ENCODE measurements at places on chromosomes 6 and 20.

GRCh38 chr20:31476294-31476585 is 1.2 kb downstream of the REM1 start:
- DNase-seq = no peak

GRCh38 chr20:1820138-1821079 is 74.8 kb upstream of the SIRPA start:
- DNase-seq = no peak

- no peak for DNase-seq
Observed at GRCh38 chr20:48747840-48748414, 79.9 kb downstream of the PREX1 start.

GRCh38 chr6:163756079-163756478 is 341.6 kb downstream of the QKI start:
- no peak for DNase-seq

- DNase-seq = no peak
Observed at GRCh38 chr6:145844933-145845540, 30.4 kb upstream of the FBXO30 start.

DNA sequence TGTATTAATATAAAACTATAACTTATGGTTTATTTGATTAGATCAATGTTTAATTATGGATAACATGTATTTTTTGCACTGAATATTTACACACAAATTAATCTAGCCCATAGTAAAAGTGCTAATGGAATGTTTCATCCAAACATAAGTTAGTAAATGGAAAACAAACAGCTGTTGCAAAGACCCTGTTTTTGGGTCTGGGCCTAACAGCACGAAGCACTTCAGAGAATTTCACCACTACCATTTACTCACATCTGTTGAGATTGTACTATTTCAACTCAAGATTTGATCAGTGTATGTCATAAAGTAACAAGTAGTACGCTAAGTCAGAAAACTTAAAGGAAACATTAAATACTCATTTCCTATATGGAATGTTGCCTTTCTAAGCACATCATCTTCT is 359.6 kb downstream of the LAMA2 start:
- no peak for DNase-seq

DNA sequence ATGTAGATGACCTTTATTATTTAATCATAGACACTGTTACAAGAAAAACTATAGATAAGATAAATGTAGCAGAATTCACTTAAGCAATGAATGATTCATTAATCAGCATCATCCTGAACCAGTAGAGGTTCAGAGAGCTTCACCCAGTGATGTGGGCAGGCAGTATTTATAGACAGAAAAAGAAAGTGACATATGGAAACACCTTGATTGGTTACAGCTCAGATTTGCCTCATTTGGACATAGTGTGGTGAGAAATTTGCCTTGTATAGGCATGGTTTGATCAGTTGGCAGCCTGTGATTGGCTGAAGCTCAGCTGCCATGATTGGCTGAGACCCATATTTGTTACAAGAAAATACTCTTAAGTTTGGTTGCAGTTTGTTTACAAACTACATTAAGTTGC is 4.6 kb downstream of the C6orf58 start:
- DNase-seq = no peak

DNA sequence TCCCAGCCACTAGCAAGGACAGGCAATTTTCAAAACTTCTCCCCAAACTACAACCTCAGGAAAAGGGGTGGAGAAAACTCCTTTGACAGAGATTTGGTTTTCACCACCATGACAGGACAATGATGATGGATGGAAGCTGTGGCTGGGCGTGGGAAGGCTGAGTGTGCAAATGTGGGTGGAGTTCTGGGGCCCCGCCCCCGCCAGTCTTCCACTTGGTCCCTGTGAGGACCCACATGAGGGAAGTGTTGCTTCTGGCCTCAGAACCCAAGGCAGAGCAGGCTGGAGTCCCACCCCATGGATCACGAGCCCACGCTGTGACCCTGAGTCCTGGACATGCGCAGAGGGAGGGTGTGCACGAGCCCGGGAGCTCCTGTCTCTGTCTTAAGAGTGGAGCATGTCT is 21.5 kb upstream of the MRGBP start:
- DNase-seq = no peak

DNA sequence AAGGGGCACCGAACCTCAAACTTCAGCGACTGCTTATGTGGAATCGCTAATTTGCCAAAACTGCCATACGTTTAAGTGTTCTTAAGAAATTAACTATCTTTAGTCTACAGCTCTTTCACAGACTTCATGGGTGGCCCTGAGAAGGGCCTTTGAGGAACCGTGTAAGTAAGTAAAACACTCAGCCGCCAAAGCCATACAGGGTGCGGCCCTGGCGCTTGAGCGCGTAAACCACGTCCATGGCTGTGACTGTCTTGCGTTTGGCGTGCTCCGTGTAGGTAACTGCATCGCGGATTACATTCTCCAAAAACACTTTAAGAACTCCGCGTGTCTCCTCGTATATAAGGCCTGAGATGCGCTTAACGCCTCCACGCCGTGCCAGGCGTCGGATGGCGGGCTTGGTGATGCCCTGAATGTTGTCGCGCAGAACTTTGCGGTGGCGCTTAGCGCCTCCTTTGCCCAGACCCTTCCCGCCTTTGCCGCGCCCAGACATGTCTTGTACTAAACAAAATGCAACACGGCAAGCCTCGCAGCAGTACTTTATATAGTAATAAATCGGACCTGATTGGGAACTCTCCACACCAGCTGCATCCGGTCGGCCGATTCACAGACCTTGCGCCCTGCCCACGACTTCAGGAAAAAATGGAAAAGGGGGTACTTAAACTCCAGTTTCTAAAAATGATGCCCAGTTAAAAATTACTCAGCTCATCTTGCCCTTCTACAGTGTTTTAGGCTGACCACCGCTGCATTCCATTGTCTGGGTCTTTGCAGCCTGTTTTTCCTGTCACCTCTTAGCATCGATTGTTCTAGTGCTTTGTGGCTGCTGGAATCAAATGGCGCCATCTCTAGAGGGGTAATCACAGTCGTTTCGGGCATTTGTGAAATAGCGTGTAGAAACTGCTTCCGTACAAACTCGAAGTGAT is 38.9 kb downstream of the OR2B2 start:
- peak; percentile 60 for DNase-seq

- DNase-seq = no peak
Observed at GRCh38 chr20:9126527-9126926, 57.6 kb downstream of the PLCB4 start.

DNA sequence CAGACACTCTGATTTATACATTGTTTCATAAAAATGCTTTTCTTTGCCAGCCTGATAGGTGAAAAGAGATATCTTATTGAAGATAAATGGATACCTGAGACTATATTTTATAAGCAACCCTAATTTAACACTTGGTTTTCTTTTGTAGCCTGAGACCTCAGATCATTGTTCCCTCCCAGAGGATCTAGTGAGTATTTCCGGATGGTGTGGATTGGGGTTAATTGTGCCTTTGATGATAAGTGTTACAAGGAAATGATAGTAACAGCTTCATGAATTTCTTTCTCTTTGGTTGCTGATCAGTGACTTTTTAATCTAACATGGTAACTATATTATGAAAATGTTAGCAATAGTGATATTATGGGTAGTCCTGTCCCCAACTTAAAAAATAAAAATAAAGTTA is 30.4 kb downstream of the KDM1B start:
- DNase-seq = no peak

GRCh38 chr20:51752343-51752951 is 15.7 kb downstream of the ATP9A start:
- DNase-seq = no peak

DNA sequence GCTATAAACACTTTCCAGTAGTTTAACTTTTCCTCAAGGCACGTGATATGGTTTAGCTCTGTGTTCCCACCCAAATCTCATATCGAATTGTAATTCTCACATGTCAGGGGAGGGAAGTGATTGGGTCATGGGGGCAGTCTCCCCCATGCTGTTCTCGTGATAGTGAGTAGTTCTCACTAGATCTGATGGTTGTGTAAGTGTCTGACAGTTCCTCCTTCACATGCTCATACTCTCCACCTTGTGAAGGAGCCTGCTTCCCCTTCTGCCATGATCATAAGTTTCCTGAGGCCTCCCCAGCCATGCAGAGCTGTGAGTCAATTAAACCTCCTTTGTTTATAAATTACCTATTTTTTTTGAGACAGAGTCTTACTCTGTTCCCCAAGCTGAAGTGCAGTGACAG is 127.9 kb downstream of the DTNBP1 start:
- no peak for DNase-seq

GRCh38 chr6:129969064-129969463 is 49.3 kb upstream of the L3MBTL3 start:
- no peak for DNase-seq

DNA sequence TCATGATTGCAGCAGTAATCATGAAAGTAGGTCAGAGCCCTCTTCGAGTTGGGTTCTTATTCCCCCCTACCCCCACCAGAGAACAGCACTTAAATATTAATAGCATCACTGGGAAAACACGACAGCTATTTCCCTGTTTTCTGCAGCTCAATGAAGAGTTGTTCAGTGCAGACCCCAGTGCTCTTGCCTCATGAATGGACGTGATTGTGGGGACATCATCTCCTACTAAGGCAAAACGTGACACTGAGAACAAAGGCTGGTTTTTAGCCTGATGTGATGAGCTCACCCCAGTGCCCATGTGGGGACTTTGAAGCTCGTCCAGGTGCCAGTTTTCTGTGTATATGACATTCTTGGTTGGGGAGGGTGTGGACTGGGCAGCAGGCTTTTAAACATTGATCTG is 105.9 kb downstream of the SLC35F1 start:
- DNase-seq = no peak

GRCh38 chr20:38277691-38278090 is 17.2 kb upstream of the KIAA1755 start:
- no peak for DNase-seq

GRCh38 chr20:4585104-4585753 is 136.5 kb upstream of the PRND start:
- DNase-seq = no peak

GRCh38 chr6:147159536-147160374 is 44.5 kb upstream of the STXBP5 start:
- no peak for DNase-seq

DNA sequence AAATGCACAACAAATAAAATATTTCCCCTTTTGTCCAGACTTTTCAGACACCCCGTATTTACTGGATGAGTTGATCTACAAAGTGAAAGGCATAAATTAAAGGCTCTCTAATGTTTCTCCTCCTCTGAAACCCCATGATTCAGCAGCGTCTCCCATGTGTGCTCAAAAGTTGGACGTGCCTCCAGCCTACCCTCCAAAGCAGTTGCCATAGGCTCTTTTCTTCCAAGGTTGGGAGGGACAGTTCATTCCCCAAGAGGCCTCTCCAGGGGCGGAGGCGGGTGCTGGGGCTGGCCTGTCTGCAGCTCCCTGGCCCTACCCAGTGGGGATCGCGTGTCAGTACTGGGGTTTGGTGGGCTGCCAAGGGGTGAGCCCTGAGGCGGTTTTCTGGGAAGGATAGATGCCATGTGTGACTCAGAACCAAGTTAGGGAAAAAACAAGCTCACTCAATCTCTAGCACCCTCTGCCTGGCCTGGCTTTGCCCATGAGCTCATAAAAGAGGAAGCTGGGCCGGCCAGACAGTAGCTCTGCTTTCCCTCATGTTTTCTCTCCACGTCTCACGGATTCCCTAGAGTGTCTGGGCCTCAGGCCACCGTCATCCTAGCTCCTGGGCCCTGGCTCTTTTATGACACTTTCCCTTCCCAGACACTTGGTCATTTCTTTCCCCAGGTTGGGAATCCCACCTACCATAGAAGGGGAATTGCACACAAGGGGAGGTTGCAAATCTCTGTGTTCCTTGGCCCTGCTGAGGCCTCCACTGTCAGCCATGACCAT is 8.0 kb upstream of the IER3 start:
- no peak for DNase-seq

- DNase-seq = no peak
Observed at GRCh38 chr6:81978230-81978629, 225.7 kb upstream of the TENT5A start.

GRCh38 chr6:3026791-3027626 is 27.3 kb downstream of the NQO2 start:
- no peak for DNase-seq

DNA sequence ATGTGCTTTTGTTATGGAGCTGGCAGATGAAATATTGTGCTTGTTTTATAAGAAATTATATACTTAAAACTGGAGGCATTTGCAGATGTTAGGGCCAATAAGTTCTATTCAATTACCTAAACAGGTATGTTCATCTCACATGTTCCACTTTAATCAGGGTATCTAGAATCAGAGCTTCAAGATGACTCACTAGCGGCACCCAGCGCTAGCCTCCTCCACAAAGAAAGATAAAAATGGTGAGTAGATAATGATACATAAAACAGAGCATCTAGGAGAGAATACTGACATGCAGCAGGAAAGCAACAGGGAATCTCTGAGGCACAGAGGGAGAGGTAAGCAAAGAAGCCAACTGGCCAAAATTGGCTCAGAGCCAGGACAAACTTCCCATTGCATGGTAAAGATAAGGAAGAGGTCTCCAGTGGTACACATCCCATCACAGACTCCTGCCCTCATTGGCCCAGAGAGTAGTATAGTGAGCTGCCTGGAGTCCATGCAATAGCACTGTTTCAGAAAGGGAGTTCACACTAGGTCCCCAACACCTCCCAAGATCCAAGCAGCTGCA is 200.7 kb upstream of the SPTLC3 start:
- DNase-seq = no peak

DNA sequence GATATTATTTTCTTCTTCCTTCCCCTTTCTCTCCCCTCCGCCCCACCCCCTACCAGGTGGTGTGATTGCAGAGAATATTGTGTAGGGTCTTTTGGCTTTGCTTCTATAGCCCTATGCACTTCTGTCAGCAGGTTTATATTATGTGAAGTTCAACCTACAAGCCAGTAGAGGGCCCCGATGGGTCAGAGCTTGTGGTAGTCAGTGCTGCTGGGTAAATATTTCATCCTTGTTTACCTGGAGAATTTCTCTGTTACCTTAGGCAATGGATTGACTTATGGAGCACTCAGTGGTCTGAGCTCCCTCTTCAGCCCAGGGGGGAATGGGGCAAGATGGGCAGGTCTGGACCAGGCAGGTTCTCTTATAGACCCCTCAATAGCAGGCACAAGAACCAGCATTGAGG is 720.9 kb downstream of the GRIK2 start:
- peak; percentile 16 for DNase-seq

DNA sequence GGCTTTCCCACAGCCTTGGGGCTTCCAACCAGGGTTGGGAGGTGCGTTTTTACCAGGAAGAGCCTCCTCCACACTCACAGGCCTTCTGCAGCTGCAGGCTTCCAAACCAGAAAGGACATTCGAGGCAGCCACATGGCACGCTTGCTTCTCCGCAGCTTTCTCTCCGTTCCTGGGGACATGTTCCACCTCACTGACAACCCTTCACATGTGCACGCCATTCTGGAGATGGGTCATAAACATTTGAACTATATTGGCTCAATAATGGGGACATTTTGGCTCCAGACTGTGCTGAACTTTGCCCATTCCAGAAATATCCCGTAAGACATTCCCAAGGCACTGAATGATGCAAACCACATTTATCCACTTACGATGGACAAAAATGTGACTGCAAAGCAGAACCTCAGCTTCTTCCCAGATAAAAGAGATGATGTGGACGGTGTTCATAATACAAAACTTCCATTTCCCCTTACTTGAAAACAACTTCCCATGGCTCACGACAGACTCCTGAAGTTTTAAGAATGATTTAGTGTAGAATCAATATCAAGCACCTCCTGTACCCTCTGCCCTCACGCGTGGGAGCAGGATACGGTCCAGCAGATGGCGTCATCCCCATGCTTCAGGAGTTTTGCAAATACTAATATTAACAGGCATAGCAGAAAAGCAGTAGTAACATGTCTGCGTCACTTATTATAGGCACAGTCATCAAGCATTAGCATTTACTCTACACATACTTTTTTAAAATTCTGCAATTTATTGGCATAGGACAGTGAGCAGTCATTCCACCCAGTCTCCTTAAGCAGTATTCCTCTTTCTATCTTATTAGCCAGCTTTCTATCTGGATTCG is 25.4 kb upstream of the FOXF2 start:
- DNase-seq = peak; percentile 52
